ENCODE measurements at places on chromosomes 11 and 22.

DNA sequence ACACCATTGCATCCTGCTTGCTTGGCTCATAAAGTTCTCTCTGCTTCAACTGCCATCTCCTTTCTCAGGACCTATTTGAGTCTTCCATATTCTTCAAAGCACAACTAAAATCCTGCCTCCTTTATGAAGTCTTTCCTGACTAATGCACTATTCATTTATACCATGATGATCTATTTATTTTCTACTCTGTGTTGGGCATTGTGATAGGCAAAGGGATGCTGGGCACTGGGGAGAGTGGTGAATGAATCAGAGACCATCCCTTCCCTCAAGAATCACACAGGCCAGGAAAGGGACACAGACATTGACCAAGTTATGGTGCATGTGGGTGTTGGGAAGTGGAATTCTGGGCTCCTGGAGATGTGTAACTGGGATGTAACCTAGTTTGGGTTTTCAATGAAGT, 86.9 kb downstream of the CACNG2 start:
- no peak for DNase-seq

DNA sequence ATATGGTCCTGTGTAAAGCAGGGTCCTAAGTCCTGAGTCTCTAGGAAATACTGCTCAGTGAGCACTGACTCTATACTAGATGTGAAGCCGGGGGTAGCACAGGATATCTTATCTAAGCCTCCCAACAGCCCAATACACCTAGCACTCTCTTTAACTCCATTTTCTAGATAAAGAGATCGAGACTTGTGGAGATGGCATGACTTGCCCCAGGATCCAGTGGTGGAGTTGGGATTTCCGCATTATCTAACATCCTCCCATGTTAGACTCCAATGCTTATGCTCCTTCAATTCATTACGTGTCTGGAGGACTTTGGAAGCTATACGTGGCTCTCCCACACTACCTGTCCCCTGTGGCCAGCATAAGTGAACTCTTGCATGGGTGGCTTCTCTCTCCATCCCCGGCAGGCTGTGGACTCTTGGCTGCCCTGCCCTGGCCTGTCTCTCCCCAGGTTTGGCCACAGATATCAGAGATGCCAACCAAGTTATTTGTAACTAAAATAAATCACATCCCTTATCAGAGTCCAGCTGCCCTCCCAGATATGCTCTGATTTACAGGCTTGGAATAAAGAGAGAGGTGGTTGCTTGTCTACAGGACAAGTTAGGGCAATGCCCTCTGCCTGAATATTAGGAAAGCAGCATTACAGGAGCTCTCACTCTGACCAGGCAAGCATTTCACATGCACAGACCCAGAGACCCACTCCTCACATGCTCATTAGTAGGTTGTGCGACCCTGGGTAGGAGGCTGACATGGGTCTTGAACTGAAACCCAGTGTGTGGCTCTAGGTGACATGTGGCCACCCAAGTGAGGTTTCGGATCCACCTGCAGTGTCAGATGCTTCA, 4.5 kb downstream of the CD44 start:
- DNase-seq: no peak

GRCh38 chr11:97389270-97389669, 999.5 kb downstream of the JRKL start:
- no peak for DNase-seq

GRCh38 chr11:28072321-28072720, 35.6 kb downstream of the KIF18A start:
- DNase-seq: no peak
